ENCODE measurements at places on chromosomes 6 and 20. TPM values are rescaled to one million over a fixed set of nuclear protein-coding genes. Genes with fewer than 3 reads are reported as not detected.
A peak's percentile ranks its signal among the peaks of the same experiment; 100 is the strongest.

The LY86 gene
- not detected for total RNA-seq

The RRAGD gene
- 1.1 TPM for total RNA-seq

The FOXA2 gene
- 0.35 TPM for total RNA-seq

The RAMACL gene
- 0.13 TPM for total RNA-seq

- DNase-seq = no peak
Observed at GRCh38 chr6:126152372-126152745, 166.0 kb downstream of the TRMT11 start.

DNA sequence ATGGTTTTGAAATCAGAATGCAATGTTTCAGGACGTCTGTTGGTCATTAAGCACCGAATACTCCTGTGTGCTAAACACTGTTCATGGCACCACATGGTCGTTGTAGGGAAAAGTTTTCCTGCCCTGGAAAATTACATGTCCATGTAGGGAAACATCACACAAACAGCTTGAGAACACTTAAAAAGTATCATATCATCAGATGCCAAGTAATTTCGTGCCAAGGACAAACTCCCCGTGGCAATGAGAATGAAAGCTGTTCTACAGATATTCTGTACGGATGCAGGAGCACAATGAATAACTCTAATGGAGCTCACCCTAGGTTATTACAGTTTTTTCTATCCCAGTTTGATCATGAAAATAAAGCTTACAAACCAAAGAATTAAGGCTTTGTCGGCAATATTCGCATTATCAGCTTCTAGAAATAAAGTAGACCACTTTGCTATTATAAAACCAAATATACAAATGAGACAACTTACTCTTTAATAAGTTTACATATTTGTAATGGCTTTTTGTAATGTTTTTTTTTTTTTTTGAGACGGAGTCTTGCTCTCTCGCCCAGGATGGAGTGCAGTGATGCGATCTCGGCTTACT is 4.6 kb upstream of the DST start:
- DNase-seq = no peak

DNA sequence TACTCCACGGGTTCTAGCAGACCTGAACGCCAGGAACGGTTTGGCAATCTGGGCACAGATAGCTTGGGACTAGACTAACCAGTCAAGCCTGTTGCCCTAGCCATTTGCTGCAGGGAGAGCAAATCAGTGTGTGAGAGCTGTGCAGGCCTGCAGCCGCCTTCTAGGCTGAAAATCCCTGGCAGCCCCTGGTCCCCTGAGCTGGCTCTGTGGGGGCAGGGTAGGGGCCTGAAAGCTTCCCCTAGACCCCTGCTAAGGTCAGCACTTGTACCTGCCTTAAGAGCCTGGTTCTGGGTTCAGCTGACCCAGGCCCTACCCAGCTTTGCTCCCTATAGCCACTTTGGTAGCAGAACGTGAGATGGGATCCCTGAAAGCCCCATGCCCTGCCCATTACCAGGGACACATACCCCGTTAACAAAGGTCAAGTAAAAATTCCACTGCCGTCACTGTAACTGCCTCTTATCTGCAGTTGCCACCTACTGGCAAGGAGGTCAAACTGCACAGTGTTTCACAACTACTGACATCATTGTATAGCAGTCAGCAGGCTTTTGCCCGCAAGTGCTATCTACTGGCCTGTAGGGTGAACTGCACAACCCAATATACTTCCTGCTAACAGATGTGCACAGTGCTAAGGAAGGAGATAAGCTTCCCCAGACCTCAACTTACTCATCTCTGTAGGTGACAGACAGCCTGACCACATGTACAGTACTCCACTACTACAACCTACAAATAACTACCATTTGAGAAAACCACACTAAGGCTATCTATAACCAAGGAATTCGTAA is 95.1 kb upstream of the OLIG3 start:
- DNase-seq = peak; percentile 32

DNA sequence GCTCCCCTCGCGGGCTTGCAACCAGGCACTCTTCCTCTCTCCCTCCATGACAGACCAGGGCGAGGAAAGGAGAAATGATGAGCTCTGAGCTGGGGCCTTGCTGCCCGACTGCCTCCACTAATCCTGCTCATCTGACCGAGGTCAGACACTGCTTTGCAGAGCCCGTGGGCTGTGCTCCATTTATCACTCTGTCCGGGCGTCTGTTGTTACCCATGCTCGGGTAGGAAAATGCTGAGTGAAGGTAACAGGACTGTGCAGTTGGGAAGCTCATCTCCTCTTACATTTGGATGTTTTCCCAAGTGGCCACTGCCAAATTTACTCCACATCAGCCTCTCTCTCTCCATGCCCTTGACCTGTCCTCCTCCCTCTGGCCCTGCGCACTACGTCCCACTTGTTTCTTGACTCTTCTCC is 14.6 kb downstream of the RPS6KA2 start:
- DNase-seq = no peak

Data from MG63 (cell line).